Effector memory CD8-positive, alpha-beta T cell (primary cell): ENCODE measurements at places on chromosomes 1 and 21.

DNA sequence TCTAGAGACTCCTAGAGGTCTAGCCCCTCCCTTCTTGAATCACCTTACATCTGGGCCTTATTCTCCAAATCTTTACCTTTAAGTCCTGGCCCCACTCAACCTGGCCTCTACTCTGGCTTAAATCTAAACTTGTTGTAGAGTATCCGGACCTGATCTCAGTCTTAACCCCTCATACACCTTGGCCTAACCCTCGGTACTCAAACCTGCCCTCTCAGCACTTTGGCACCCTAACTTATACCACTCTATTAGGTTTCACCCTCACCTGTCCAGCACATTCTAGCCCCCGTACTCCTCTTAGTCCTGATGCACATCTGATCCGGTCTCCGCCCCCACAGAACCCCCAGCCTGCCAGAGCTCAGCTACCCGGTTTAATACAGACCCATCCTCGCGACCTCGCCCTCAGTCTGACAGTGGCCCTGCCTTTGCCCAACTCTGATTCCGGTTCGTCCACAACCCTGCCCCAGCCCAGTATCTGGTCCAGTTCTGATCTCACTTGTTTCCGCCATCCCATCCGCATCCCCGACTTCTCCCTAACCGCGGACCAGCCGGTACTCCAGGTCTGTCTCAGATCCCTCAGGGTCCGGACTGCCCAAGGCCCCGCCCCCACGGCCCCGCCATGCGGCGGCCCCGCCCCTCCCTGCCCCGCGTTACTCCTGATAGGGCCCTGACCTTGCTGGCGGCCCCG is 1.5 kb downstream of the TRIM62 start:
- DNase-seq: no peak

GRCh38 chr1:53585129-53585528 is 125.9 kb downstream of the DMRTB1 start:
- peak; percentile 70 for DNase-seq

DNA sequence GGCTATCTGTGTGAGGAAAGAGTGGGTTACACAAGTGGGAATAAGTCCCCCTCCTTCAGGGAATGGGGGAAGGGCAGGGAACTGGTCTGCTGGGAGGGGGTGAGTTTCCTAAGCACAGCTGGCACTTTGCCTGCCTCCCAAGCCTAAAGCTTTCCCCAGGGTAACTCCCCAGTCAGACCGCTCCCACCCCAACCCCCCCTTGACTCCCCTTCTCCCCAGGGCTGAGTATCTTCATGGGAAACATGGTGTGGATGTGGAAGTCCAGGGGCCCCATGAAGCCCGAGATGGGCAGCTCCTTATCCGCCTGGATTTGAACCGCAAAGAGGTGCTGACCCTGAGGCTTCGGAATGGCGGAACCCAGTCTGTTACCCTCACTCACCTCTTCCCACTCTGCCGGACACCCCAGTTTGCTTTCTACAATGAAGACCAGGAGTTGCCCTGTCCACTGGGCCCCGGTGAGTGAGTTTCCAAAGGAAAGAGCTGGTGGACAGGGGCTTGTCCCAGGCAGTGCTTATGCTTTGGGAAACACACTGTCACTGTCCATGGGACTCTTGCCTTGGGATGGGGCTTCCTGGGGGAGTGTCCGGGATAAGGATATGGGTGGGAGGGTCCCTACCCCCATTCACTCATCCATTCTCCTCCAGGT is 14.9 kb downstream of the MOV10 start:
- DNase-seq: no peak

DNA sequence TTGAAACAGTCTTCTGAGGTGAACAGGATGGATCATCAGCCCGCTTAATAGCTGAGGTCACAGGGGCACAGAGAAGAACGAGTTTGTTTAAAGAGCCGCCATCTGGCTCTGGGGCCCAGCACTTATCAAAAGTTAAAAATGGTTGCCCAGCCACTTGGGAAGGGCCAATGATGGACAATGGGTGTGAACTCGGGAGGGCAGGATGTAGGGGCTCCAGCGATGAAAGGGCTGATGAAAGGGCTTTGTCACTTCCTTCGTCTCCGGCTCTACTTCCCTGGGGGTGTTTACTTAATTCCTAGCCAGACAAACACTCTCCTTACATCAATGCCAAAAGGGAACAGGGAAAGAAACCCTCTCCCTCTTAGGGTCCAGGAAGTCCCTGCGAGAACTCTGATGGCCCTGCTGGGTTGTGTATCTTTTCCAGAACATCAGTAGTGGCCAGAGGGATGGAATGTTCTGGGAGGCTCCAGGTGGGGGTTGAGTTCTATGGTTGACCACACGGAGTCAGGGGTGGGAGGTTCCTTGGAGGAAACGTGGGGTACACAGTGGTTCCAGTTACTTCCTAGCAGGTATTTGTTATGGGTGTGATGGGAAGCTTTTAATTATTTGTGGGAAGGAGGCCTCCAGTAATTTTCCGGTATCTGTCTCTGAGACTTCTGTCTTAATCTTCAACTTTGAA is 9.0 kb upstream of the ABCG1 start:
- no peak for DNase-seq

DNA sequence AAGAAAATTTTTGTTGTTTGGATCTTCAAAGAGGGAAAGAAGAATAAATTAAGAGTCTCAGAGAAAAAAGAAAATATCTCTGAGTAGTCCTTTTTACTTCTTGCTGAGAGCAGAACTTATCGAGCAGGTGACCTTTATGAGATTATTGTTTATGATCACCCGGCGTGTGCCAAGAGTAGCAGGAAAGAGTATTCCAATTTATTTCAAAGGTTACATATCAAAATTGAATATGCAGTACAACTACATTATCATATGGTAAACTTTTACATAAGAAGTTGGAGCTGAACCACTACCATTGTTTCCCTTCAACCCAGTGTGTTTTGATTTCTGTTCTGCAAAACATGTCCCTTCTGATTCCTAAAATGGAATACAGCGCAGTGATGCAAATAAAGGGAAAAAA is 204.3 kb upstream of the SNX7 start:
- DNase-seq: no peak

- DNase-seq: no peak
Observed at GRCh38 chr1:33321178-33321577, 280 bp upstream of the A3GALT2 start.

DNA sequence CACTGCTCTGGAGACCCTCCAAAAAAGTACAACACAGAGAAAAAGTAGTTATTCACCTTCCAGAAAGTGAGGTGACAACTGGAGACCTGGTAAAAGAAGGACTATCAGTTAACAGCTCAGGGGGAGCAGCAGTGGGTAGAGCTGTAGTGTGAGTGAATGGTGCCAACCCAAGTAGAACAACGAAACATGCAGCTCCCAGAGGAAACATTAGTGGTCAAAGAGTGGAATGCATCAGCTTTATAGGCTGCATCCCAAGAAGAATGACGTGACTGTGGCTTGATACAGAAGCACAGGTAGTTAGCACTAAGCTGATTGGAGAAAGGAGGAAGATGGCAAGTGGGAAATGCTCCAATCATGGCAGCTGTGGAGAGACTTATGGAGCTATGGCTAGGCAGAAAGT is 275.7 kb upstream of the CAMK1G start:
- DNase-seq: no peak

GRCh38 chr1:9761855-9762254 is 61.9 kb downstream of the CLSTN1 start:
- no peak for DNase-seq

DNA sequence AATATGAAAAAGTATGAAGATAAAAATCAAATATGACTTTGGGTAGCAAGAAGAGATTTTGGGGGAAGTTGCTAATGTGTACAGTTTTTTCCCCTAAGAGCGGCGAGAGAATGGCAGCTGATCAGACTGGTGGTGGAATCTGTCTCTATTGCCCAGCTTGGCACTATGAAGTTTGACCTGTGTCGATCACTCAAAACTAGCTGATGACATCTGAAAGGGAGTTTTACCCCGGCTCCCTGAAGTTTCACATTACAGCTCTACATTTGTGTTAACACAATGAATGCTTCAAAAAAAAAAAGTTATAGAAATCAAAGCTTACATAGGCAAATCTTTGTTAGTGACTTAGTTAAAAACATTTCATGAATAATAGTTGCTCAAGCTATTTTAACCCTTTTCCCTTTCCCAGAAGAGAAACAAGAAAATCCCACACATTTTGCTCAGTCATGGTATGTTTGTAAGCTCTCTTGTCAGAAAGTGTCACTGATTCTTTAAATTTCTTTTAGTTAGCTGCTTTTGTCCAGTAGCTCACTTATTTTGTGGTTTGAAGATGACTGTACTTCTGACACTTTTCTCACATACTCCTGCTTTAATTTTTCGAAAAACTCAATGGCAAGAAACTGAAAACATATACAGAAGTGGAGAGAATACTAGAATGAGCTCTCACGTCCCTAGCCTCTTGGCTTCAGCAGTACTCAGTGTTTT is 41.3 kb downstream of the DYRK1A start:
- no peak for DNase-seq

- DNase-seq: no peak
Observed at GRCh38 chr1:203797216-203797615, 1.8 kb downstream of the ZBED6 start.

GRCh38 chr1:63041660-63042059 is 257.7 kb downstream of the ATG4C start:
- DNase-seq: no peak

GRCh38 chr1:53089478-53090226 is 27.6 kb downstream of the PODN start:
- no peak for DNase-seq

- no peak for DNase-seq
Observed at GRCh38 chr1:81129366-81129765, 671.4 kb upstream of the ADGRL2 start.

DNA sequence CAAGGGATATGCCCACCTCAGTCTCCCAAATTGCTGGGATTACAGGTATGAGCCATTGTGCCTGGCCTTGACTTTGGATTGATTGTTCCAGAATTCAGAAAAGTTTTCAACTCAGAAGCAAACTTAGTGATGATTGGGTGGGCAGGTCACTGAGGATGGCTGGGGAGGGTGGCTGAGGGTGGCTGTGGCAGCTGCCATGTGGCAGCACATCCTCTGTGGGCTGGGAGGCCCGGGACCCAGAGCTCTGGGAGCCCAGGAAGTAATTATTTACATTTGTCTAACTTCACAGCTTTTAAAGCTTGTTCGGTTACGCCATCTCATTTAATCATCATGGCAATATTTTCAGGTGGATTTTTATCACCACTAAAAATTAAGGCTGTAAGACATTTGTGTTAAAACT is 76.1 kb downstream of the SCCPDH start:
- DNase-seq: no peak

DNA sequence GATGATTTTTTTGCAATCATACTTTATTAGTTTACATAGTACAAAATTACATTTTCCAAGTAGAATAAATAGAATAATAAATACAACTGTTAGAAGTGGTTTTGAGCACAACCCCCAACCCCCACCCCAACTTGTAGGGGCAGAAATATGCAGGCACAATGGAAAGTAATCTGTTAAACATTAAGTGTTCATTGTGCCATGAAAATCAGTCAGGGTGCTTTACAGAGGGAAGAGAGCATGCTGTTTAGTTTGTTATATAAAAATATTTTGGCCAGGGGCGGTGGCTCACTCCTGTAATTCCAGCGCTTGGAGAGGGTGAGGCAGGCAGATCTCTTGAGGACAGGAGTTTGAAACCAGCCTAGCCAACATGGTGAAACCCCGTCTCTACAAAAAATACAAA is 2.6 kb downstream of the OR10T2 start:
- no peak for DNase-seq

DNA sequence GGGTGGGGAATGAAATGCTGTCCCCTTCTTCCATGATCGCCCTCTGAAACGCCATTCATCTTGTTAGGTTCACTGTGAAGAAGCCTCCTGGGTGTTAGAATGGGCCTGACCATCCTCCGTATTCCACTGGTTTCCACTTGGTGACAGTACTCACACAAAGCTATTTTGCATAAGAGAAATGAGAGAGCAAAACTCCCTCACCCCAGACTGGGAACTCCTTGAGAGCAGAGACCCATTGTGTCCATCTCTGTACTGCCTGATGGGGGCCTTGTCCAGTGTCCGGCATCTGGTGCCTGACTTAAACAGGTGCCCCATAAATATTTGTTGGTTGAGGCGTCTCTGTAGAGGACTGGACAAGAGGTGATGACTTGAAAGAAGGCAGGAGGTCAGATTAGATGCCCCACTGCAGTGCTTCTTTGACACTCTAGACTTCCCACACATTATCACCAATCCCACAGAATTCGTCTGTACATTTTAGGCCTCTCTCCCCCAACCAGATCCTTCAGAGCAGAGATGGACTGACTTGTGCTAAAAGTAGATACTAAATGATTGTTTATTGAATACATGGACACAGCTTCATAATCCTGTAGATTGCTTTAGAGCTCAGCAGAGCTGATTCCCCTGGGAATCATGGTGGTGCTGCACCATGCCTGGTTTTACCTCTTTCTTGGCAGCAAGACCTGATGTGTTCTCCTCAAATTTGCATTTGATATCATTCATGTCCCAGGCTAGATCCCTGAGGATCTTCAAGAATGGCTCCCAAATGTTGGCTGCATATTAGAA is 22.4 kb upstream of the KCNA2 start:
- DNase-seq: no peak

DNA sequence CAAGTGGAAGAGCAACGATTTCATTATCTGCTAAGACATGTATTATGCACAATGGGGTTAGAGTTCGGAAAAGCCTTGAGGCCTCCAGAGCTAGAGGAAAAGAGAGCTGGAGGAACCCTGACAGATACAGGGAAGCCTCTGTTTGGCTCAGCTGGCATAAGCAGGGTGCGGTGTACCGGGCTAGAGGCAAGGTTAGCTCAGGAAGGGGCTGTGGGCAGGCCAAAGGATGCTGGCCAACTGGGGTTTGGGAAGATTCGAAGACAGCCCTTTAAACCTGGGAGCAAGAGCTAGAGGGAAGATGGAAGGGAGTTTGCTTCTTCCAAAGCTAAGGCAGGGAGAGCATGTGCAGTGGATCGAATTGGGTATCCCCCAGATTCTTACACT is 107.6 kb upstream of the TLR5 start:
- DNase-seq: no peak

GRCh38 chr1:115545791-115546733 is 95.7 kb upstream of the VANGL1 start:
- no peak for DNase-seq

- peak; percentile 87 for DNase-seq
Observed at GRCh38 chr1:109640285-109640865, 15.5 kb upstream of the GSTM4 start.
